Bone marrow (tissue), 2 donors: ENCODE measurements at places on chromosomes 13 and 19.
A peak's percentile ranks its signal among the peaks of the same experiment; 100 is the strongest.

- DNase-seq: peak; percentile 70
Measured at GRCh38 chr13:30107521-30108136, 199.7 kb downstream of the KATNAL1 start.

DNA sequence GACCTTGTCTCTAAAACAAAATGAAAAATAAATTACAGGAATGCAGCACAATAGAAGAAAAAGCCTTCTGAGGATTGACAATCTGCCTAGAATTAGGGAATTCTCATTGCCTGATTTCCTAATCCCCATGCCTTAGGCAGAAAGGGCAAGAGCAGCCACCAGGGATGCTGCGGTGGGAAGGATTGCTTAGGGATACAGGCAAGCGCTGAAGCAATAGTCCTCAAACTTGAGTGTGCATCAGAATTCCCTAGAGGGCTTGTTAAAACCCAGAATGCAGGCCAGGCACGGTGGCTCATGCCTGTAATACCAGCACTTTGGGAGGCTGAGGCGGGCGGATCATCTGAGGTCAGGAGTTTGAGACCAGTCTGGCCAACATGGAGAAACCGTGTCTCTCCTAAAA, 1.0 kb upstream of the OR7C2 start:
- DNase-seq: no peak

DNA sequence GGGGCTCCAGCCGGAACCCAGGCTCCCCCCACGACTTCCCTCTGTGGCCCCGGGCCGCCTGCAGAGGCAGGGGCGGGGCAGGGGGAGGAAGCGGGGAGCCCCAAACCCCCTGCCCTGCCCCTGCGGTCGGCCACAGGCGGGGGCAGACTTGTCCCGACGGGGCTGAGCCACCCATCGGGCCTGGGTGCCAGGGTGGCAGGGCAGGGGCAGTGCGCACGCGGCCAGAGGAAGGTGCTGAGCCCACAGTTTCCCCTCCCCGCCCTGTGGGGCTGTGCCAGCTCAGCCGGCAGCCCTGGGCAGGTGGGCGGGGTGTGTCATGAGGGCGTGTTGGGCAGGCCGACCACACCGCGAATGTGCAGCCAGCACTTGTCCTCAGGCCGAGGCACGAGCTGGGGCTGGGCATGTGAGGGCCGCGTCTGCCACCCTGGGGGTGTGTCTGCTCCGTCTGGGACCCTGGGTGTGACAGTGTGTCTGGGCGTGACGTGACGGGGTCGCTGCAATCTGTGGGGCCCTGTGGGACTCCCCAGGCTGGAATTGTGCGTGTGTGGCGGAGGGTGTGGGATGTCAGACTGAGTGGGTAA, 17.7 kb downstream of the CCDC97 start:
- DNase-seq: peak; percentile 73

- no peak for DNase-seq
Measured at GRCh38 chr13:35448465-35448864, 28.0 kb downstream of the MAB21L1 start.

- no peak for DNase-seq
Measured at GRCh38 chr13:28678809-28679208, 19.9 kb downstream of the POMP start.

- no peak for DNase-seq
Measured at GRCh38 chr13:42377640-42378382, 105.9 kb downstream of the AKAP11 start.

GRCh38 chr19:33393286-33394005, 19.9 kb downstream of the CEBPG start:
- no peak for DNase-seq

DNA sequence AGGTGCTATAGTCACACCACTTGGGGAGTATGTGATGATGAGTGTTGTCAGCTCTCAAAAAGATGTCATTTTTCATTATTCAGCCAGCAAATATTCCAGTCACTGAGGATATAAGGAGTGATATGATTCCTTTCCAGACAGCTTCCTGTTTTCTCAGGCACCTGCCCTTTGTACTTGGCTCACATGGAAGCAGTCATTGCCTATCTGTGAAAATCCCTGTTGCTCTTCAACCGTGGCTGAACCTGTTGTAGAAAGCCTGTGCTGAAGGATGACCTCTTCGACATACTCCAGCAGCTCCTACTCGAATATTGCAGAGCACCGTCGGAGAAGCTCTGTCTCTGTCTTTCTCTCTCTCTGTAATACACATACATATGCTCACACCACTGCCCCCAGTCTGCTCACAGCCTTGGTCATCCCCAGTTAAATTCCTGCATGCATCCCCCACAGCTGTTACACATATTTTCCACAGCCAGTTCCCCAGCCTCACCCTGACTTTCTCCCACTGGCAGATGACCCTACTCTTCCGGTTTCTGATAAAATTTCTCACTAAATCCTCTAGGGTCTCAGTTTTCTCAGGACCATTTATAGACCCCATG, 204.2 kb upstream of the ARGLU1 start:
- no peak for DNase-seq

GRCh38 chr13:66745307-66745706, 484.8 kb downstream of the PCDH9 start:
- no peak for DNase-seq

DNA sequence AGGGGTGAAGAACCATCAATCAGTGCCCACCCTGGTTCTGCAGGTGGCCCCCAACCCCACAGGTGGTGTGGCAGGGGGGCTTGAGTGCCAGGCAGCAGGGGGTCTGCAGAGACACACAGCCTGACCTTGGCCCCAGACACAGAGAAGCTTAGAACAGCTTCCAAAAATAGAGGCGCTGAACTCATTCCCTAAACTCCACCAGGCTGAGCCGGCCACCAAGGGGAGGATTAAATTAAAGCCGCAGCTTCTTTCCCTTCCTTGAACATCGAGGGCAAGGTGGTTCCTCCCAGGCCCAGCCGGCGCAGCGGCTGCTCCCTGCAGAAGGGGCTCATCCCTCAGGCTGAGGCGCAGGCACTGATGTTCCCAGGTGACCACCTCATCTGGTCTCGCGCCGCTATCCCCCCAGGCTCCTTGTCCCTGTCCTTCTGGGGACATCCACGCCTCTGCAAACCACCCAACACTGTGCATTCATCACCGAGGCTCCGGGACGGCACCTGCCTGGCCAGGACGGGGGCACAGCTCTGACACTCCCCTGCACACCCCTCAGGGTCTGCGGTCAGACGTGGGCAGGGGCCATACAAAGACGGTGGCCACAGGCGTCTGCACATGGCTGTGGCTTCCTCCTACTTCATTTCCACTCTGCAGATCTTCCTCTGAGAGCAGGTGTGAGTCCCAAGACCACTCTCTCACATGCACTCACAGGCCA, 30.9 kb downstream of the LAMP1 start:
- DNase-seq: no peak

- DNase-seq: no peak
Measured at GRCh38 chr19:22625266-22626035, 8.7 kb upstream of the ZNF492 start.

- no peak for DNase-seq
Measured at GRCh38 chr13:74087357-74087756, 46.8 kb downstream of the KLF12 start.

GRCh38 chr13:99985886-99986527, 4.4 kb downstream of the ZIC2 start:
- no peak for DNase-seq

DNA sequence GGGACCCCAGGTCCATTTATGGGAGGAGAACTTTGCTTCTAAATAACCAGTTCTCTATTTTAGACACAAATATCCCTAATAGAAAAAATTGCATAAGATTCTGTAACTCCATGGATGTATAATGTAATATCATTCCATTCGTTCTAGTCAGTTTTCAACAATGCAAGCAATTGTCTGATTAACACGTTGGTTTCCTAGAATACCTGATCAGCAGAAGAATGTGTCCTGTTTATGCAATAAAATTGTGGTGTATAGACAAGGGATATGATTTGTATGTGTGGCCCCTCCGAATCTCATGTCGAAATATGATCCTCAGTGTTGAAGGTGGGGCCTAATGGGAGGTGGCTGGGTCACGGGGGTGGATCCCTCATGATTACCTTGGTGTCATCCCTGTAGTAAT, 62.1 kb downstream of the RUBCNL start:
- no peak for DNase-seq

- no peak for DNase-seq
Measured at GRCh38 chr19:58296104-58296503, 9.1 kb upstream of the ERVK3-1 start.

- DNase-seq: no peak
Measured at GRCh38 chr13:33723365-33723764, 94.6 kb upstream of the RFC3 start.

DNA sequence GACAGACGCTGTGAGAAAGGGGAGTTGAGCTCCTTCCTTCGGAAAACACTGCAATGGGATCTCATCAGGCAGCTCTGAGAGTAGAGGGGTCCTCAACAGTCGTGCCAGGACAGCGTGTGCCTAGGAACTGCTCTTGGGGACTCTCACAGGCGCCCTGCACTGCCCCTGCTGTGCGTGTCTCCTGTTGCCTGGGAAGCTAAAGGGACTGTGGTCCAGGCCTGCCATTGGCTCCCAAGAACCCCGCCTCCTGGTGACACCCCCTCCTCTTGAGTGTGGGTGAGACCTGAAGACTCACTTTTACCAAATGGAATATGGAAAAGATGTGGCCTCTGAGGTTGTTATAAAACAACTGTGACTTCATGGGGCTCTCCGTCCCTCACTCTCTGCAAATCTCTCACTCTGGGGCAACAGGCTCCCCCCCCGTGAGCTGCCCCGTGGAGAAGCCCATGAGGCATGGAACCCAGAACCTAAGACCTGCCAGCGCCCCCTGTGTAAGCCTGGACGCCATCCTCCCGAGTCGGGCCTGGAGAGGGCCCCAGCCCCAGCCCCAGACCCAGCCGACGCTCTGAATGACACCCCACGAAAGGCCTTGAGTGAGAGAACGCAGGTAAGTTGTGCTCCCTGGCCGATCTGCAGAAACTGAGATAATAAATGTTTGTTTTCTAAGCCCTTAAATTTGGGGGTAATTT, 302.7 kb downstream of the FGF9 start:
- DNase-seq: no peak

GRCh38 chr13:101811284-101811839, 358.9 kb downstream of the ITGBL1 start:
- no peak for DNase-seq

- DNase-seq: no peak
Measured at GRCh38 chr19:33679696-33680095, 57.9 kb downstream of the CHST8 start.

DNA sequence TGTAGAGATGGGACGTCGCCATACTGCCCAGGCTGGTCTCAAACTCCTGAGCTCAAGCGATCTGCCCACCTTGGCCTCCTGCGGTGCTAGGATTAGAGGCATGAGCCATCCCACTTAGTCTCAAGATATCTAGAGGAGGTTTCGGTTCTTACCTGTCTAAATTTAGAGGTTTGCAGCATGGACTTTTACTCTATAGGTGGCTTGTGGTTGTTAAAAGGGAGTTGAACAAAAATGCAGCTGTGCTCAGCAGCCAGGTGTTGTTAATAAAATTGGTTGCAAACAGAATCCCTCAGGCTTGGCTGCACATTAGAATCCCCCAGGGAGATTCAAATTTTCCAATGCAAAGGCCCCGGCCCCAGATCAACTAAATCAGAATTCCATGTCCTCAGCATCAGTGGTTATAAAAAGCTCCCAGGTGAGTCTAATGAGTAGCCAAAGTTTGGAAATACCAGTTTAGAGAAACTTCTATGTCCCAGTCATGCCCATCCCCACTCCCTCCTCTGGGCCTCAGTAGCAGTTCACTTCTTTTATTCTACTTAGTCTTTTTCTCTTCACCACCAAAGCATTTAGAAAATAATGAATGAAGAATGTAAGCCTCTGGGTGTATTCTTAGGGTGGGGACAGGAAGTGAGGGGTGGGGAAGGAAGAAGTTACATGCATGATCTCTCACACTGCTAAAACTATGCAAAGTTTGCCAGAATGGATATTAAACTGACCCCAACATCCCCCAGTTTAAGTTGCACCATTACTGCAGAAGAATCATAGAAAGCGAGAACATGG, 471.0 kb downstream of the COG6 start:
- no peak for DNase-seq

- DNase-seq: peak; percentile 64
Measured at GRCh38 chr19:54207983-54208783, 7.5 kb downstream of the RPS9 start.

GRCh38 chr13:40818926-40819325, 29.5 kb downstream of the SLC25A15 start:
- no peak for DNase-seq

DNA sequence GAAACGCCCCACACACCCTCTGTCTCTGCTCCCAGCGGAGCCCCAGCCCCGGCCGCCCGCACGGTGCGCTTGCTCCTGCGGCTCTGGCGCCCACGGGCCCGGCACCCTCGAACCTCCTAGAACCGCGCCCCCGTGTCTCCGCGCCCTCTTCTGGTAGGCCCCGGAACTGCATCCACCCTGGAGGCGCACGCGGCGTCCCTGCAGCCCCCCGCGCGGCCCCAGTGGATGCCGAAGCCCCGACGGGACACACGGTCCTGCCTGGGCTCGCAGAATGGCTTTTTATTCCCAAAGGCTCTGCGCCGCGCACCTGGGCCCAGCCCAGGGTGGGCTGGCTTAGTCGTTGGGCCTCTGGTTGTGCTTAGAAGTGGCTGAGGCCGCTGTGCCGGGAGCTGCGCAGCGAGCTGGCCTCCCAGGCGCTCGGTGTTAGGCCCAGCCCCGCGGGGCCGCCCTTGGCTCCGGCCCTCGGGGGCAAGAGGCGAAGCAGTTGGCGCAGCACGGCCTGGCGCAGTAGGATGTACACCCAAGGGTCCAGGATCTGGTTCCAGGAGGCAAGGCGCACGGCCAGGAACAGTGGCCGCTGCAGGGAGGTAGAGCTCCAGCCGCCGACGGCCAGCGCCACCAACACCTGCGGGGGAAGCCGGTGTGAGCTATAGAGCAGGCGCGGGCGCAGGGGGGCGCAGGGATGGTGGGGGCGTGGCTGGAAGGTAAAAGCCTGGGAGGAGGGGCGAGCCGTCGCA, 2.8 kb downstream of the PTGER1 start:
- DNase-seq: no peak
